K562 (cell line): ENCODE measurements at places on chromosomes 11 and 22.

- no peak for DNase-seq
Observed at GRCh38 chr11:17230867-17231851, 23.4 kb upstream of the PIK3C2A start.

- DNase-seq: no peak
Observed at GRCh38 chr11:80900265-80900664, 1459.4 kb upstream of the TENM4 start.

DNA sequence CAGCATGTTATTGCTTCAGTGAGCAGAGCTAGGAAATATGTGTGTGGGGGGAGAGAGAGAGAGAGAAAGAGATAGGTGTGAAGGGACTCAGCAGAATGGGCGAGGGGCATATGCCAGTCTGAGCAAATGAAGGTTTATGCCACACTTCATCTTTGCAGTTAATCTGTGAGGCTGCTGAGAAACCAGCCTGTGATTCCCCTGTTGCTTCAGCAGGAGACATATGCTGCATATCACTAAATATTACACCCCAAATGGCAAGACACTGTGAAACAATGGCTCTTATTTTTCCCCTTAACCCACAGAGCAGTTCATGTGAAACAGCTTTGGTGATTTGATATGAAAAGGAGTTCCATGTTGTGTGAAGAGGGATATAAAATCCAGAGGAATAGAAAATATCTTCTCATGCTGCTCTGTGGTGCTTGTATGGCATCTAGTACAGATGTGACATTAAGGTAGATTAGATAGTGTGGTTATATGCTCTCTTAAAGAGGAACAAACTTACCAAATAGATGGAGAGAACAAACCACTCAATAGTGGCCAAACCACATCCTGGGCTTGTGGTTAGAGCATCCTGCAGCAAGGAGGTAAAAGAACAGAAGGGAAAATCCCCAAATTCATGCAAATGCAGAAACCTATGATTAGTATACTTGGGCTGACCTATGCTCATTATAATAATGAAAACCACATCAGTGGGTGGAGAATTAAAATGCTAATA, 864.2 kb downstream of the FAM181B start:
- no peak for DNase-seq

- DNase-seq: no peak
Observed at GRCh38 chr11:67370351-67371076, 2.9 kb downstream of the CLCF1 start.

GRCh38 chr11:33697997-33698396, 2.6 kb downstream of the C11orf91 start:
- no peak for DNase-seq

GRCh38 chr11:81574301-81574700, 1159.4 kb downstream of the FAM181B start:
- DNase-seq: no peak

DNA sequence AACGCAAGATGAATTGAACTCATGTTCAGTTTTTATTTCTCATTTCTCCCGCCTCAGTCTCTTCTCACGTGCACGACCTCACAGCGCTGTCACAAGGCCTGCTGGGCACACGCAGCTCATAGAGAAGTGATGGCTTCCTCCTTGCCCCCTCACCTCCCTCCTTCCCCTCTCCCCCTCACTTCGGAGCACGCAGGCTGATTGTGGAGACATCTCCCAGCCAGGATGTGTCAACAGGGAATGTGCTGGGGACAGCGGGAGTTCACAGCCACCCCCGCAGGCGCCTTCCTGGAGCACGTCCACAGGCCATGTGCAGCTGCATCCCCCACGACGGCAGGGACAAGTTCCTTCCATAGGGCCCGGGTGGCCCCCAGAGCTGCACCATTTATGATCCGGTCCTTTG, 29.1 kb upstream of the KRTAP5-6 start:
- DNase-seq: no peak

- DNase-seq: peak; percentile 58
Observed at GRCh38 chr11:44139565-44140330, 44.3 kb downstream of the EXT2 start.

DNA sequence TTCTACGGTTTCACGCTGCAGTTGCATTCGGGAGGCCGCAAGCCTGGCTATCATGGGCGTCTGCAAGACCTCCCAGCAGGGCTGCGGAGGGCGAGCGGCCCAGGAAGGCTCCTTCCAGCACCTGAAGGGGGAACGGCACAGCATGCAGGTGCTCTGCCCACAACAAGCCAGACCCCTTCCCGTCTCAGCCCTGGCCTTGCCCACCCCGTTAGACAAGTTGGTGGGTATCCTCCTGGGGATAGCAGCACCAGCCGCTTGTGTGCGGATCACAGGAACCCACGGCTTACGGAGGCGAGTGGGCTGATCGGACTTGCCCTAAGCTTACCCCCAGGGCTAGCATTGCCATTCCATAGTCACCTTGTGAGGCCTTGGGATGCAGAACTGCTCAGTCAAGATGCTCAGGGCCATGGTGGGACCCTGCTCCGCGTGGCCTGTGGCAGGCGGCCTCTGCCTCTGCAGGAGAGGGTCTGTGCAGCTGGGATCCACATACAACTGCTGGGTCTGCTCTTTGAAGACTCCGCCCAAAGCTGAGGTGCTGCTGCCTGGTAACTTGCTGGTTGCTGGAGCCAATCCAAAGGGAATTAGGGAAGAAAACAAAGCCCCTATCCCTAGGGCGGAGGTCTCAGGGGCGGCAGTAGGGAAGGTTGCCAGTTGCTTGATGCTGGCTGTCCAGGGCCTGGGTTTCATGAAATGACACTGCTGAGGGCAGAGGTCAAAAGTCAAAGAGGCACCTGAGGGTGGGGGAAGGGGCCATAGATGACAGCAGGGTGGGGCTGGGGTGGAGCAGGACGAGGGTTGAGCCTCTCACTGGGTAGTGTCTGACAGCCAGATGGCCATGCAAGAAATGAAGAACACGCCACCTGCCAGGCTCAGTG, 1.4 kb upstream of the OSBPL5 start:
- DNase-seq: peak; percentile 48

GRCh38 chr11:36092314-36093030, 148.6 kb downstream of the LDLRAD3 start:
- DNase-seq: no peak

DNA sequence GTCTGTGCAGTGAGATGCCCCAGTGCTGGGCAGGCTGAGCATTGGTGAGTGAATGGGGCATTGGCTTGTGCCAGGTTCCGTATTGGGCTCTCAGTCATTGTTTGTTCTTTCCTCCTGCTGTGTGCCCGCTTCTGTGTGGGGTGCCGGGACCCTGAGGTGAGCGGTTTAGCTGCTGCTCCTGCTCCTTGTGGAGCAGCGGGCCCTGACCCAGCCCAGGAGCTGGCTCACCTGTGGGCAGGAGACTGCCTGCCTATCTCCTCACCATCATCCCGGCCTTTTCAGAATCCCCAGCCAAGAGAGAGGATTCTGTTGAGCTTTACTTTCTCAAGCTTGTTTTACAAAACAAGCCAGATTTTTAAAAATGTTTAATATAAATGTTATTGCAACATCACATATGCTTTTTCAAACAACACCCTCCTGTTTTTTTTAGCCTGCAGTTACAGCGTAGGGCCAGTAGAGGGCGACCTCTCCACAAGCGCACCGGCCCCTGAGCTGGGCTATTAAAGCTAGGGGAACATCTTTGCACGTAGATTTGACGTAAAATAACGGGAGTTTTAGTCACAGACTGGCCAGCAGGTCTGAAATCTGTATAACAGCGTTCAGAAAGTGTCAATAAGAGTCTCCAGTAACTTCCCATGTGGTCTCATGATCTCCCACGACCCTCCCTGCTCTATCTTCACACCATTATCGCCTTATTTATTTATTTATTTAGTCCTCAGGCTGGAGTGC, 25.1 kb upstream of the RELT start:
- peak; percentile 71 for DNase-seq

GRCh38 chr11:9765320-9766101, 101.6 kb downstream of the SWAP70 start:
- DNase-seq: no peak

DNA sequence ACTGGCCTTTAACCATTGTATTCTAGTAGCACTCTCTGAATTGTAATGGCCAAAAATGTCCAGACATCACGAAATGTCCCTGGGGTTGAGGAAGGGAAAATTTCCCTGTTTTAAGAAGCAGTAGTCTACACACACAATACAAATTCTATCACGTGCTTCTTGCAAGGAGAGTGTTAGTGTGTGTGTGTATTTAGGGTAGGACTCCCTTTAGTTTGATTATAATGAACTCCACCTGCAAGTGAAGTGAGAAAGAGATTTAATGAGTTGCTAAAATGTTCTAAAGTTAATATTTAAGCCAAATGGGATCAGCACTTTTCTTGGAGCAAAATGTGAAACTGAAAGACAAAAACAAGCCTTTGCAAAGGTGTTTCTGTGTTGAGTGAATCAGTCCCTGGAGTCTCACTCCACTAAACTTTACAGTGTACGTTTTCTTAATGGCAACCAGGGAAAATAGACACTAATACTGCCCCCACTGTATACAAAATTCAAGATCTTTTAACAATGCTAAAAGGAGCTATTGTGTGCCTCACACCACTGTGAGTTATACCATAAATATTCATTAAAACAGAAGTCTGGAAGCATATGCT, 590.3 kb upstream of the TENM4 start:
- no peak for DNase-seq

DNA sequence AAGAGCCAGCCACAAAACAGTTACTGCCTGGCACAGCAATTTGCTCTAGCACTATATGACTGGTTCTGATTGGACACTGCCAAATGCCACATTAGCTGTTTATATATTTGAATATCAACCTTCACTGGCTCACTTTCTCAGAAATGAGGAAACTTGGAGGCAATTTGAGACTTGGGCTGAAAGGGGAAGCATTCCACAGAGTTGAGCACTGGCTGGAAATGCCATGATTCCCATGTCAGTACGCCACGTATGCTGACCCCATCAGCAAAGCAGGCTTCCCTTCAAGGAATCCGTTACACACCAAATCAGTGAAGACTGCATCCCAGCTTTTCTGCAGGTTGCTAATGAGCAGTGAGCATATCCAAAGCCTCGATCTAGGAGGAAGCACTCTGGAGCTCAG, 34.7 kb downstream of the GALNT18 start:
- no peak for DNase-seq

DNA sequence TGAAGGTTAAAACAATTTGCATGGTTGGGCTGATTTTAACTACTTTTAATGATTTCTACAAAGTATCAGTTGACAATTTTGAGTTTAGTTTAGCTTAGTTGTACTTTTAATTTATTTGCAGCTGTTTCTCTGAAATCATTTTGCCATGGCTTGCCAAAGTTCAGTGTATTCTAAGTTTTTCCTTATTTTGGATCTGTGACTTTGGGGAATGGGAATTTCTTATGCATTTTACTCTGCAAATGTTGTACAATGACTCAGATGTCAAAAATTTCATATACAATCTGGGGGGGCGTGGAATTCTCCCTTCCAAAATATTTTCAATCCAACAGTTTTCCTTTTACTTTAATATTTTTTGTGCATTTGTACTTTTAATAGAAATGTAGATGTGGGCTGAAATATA, 8.9 kb upstream of the DCHS1 start:
- DNase-seq: no peak

GRCh38 chr11:125448136-125448535, 47.9 kb downstream of the FEZ1 start:
- DNase-seq: no peak

DNA sequence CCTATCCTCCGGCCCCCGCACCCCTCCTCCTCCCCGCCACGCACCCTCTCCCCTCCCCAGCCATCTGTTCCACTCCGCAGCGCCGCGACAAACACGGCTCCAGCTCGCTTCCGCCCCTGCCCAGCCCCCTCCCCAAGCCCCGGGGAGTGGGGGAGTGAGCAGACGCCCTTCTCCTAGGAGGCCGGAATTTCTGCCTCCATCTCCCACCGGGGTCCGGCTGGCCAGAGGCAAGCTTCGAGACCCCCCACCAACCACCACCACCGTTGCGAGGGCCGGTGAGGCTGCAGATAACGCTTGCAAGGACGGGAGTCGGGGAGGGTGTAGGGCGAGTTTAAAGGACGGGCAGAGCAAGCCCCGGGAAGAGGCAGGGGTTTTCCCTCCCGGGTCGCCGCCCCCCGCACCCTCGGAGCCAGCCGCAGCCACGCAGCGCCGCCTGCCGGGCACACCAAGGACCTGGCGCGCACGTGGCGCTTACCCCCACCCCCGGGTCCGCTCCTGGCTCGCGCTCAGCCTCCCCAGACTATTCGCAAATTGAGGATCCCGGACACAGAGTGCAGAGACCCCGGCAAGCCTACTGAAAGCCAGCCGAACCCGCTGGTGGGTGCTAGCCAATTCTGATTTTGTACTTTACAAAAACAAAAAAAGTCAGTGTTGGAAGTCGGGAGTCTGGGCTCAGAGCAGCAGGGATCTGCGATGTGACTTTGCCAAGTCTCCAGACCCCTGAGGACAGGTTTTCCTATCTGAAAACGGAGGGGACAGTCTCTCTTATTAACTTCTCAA, 22.6 kb downstream of the RTN4RL2 start:
- no peak for DNase-seq

GRCh38 chr11:47296045-47296444, 26.1 kb downstream of the MADD start:
- DNase-seq: no peak

DNA sequence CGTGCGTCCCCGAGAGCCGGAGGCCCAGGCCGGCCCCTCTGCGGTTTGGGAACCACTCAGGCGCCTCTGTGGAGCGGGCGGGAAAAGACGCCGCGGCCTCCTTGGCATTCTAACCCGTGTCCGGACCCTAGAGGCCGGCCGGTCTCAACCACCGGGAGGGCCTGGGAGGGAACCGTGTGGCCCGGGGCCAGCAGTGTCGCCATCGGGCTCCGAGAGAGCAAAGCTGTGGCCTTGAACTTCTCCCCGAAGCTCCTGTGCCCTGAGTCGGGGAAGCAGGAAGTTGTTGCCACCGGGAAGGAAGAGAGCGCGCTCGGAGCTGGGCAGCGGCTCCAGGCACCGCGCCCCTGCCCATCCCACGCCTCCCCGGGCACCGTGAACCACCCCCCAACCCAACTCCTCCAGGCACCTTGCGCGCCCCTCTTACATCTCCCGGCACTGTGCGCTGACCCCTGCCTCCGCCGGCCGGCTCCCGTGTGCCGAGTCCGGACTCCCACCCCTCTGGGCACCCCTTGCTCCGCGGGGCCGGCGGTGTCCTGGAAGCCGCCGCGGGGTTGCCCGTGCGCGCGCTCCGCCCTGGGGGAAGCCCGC, 80.0 kb upstream of the PPARA start:
- no peak for DNase-seq

GRCh38 chr22:20026204-20026908, 5.4 kb downstream of the TANGO2 start:
- no peak for DNase-seq

DNA sequence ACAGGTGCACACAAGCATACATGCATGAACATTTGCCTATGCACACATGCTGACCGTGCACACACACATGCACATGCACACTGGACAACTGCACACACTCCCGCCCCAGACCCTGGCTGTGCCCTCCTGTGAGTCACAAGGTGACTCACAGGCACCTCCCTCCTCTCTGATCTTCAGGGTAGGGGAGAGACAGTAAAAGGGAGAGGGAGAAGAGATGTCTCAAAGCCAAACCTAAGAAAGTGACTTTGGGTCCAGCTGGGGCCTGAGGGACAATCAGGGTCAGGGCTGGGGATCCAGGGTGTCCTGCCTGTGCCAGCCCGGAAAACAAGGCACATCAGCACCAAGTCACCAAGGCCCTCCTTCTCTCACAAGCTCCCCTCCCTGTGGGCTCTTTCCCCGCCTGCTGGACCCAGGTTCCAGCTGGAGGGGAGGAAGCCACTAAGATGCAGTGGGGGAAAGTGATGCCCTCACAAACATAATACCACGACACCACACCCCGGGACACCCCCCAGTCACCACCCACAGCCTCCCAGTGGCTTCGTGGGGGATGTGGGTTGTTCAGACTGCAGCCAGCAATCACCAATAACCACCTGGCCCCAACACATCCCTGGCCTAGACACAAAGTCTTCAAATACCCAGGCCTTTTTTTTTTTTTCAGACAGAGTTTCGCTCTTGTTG, 39.3 kb downstream of the PDGFB start:
- peak; percentile 52 for DNase-seq

GRCh38 chr11:122559734-122560382, 95.7 kb upstream of the UBASH3B start:
- no peak for DNase-seq
